ENCODE measurements at places on chromosomes 12 and 14.
A peak's percentile ranks its signal among the peaks of the same experiment; 100 is the strongest.

GRCh38 chr14:61177279-61178225, 103.6 kb downstream of the TMEM30B start:
- DNase-seq, result peak; percentile 8

DNA sequence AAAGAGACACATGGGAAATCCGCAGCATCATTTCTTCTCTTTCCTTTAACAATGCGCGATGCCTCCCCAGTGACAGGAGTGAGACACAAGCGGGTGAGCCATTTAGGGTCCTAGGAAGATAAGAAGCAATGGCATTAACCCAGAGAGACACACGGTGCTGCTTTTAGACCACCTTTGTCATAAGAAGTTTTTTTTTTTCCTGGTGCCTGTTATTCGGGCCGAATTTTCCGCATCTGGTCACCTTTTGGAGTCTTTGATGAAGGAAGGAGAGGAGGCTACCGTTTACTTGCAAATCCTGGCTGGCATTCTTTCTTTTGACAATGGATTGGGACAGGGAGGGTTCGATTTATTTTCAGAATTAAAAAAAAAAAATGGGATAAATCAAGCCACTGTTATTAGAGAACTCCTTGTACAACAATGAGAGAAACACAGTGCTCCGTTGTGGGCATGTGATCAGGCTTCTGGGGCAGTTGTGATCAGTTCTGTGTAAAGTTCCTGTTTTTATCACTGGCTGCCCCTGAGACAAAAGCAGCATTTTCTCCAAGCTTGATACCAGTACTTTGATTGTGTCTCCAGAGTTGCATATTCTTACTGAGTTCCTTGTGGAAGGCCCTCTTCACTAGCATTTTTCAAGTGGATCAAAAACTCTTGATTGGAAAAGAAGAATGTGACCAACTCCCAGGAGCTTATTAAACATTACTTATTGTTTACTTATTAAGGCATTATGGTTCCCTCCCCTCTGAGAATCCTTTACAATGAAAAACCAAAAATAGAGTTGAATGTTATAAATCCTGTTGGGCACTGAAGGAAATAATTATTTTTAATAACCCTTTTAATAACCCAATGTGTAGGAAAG, 1.1 kb downstream of the DIP2B start:
- DNase-seq, result peak; percentile 40

- no peak for DNase-seq
Measured at GRCh38 chr14:70641548-70642302, at the start of gene TTC9. TTC9 (plus strand) TSS chr14:70641916; CDS start chr14:70642130, 214 bp downstream.

GRCh38 chr12:110717037-110717436, 25.7 kb downstream of the PPP1CC start:
- no peak for DNase-seq

- DNase-seq, result peak; percentile 22
Measured at GRCh38 chr14:56118611-56119181, 485 bp downstream of the PELI2 start.

- no peak for DNase-seq
Measured at GRCh38 chr12:124527861-124528561, 39.4 kb downstream of the NCOR2 start.

DNA sequence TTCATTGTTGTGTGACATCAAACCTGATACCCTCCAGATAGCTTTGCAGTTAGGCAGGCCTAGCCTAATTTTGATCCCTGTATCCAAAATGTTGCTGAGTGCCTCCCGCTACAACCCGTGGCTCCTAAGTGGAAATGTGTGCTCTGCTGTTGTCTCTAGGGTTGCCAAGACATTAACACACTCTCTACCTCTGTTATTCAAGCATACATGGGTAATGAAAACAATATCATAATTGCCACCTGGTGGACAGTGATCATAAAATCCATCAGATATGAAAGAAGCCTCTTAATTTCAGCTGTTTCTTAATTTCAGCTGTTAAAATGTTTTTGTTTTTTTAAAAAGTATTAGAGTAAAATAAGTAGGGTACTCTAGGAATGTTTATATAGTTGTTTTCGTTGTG, 93.5 kb downstream of the PLEKHA5 start:
- no peak for DNase-seq

DNA sequence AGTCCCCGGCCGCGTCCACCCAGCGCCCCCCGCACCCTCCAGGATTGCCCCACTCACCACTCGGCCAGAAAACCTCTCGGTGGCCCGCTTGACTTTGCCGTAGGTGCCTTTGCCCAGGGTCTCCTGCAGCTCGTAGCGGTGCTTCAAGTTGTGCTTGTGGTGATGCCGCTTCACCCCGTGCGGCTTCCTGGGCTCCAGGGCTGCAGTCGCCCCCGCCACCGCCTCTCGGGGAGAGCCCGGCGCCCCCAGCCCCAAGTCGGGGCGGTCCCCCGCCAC, 459 bp downstream of the NUAK1 start:
- DNase-seq, result no peak

DNA sequence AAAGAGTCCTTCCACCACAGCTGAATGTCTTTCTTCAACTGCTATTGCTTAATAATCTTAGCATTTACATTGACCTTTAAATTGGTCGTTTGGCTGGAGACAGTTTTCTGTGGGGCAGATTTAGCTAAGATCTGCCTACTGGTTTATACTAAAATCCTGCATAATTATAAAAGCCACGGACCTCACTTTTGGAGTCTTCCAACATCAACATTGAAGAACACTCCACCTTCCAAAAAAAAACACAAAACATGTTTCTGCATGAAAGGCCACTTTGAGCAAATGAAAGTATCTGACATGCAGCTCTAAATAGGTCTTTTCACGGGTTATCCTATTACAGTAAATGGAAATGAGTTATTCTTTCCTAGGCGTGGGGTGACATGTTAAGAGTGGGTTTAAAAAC, 57.0 kb upstream of the KRR1 start:
- no peak for DNase-seq

GRCh38 chr14:104788161-104788818, 7.3 kb downstream of the AKT1 start:
- no peak for DNase-seq

DNA sequence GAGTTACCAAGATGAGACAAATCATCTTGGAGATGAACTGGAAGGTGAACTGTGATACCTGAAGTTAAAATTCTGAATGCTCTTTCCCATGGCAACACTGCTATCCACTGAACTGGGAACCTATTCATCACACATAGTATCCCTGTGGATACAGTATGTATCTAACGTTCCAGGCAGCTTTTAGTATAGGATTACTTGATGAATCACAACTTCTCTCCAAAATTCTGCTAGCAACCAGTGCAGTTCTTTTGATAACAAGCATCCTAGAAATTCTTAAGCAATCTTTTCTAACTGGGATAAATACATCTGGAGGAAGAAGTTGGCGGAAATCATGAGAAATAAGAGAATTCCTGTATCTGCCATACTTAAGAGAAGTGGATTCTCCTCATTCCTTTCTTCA, 66.4 kb downstream of the PAWR start:
- no peak for DNase-seq

DNA sequence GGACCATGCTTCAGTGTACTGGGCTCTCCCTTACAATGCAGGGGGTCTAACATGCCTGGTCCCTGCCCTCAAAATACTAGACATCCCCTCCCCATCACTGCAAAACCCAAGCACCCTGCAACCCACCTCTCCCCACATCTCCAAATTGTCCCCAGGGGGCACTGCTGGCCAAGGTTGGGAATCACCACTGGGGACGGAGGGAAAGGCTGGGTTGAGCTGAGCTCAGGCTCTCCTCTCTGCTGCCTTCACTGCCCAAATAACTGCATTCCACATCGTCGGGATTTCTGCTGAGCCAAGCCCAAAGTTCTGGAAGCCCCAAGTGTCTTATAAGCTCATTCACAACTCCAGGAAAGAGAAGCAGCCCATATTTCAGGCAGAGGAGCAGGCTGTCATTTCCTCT, 69.6 kb downstream of the NT5DC3 start:
- DNase-seq, result no peak

GRCh38 chr12:116990971-116991966, 80.5 kb downstream of the FBXW8 start:
- DNase-seq, result peak; percentile 21

DNA sequence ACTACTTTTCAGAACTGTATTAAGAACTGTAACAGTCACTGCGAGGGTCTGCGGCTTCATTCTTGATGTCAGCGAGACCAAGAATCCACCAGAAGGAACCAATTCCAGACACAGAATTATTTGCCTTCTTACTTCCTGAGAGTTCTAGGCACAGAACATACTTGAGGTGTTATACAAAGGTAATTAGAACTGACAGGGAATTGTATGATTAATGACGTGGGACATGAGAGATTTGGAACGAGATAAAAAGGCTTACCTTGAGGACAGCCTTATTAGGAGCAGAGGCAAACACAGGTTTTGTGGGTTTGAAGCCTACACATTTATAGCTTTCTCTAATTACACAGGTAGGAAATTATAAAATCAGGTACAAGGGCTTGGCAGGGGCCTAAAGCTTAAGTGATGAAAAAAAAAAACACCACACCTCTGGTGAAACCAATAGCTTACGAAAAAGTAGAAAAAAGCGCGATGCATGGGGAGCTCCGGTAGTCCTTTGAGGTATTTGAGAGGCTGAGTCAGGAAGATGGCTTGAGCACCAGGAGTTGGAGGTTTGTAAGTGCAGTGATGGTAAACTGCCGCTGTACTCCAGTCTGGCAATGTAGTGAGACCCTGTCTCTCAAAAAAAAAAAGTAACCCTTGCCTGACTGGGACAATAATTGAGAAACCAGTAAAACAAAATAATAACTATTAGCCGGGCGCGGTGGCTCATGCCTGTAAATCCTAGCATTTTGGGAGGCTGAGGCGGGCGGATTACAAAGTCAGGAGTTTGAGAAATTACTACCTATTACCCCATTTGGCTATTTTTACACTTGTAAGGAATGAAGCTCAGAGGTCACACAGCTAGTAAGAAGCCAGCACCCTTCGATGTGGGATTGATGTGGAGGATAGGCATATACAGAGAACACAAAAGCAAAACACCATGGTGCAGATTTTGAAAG, 795 bp upstream of the ACOT2 start:
- DNase-seq, result no peak

DNA sequence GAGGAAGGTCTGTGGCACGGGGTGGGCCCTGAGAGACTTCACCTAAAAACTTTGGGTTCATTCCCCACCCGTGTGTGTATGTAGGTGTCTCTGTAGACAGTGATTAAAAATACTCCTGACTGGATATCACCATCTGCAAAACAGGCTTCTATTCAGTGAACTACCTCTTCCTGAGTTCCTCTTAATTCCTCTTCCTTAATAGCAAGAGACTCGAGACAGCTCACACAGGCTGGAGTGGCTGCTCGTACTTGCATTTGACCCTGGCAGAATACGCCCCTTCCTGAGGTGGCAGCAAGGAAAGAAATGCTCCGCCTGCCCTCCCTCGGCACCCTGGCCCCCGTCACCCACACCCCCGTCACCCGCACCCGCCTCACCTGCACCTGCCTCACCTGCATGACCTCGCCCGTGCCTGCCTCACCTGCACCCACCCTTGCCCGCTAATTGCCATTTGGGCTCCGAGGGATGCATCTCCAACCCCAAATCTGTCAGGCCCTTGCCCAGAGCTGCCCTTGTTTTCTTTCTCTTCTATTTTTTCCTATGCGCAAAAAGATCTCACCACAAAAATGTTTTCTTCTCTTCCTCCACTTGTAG, 90.0 kb downstream of the FBXL14 start:
- DNase-seq, result no peak

GRCh38 chr14:72545411-72546311, 348.2 kb downstream of the DPF3 start:
- DNase-seq, result no peak

DNA sequence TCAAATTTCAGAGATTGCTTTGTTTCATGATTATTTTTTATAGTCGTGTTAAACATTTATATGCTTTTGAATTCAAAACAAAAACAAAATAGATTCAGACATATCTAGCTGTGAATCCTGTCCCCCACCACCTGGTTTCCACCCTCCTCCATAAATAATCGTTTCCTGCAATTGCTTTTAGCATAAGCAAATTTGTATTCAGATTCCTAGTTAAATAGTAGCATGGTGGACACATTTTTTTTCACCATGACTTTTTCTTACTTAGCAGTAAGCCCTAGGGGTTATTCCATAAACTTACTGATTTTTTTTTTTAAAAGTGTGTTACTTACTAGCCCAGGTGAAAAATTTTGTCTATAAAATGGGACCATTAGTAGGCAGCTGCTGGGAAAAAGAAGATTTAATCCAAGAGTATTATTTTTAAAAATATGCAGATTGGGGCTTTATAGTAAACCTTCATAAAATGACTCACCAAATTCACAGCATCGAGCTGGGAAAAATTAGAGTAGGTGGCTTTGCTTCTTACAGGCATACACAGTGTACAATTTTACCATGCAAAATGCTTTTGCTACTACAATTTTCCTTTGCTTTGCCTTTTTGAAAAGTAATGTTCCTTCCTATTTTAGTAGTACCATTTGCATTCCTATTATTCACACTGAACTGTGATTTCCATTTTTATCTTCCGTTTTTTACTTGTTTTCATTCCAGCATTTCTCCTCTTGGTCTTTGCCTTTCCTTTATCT, 117.8 kb downstream of the BTG1 start:
- DNase-seq, result no peak

GRCh38 chr12:110244829-110245228, 36.2 kb upstream of the ATP2A2 start:
- no peak for DNase-seq

GRCh38 chr12:79658221-79658620, 32.5 kb downstream of the PAWR start:
- DNase-seq, result no peak

- peak; percentile 25 for DNase-seq
Measured at GRCh38 chr12:52539083-52539820, 13.7 kb downstream of the KRT71 start.

DNA sequence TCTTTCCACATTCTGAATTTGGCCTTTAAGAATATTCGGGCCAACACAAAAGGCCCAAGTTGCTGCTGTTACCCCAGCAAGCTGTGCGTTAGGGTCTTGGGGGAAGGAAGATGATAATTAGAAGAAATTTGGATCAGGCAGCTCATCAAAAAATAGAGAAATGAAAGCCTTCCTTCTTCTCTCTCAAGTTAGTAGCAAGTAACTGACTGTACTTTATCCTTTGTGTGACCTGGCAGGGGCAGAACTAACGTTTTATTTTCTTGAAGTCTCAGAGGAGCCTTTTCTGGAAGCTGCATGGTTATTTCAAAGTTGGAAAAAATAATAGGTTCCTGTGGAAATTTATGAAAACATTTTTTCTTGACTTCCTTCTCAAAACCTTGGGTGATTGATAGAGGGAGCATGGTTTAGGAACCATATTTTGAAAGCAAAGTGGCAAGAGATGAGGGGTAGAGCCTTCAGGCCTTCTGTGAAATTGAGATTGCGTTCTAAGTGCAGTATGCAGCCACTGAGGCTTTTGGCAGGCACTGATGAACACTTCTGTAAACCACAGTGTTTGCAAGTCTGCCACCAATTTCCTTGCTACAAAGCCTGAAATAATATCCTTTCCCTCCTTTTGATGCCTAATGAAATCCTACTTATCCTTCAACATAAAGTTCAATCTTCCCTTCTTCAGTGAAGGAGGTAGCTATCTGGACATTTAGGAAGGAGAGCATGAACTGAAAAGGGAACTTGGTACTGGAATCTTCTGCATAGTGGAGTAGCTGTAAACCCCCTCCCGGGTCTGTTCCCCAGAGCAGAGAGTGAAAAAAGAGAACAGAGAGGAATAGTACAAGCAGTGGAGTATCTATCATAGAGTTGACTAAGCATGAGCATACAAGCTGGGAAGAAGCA, 123.2 kb downstream of the FGD4 start:
- no peak for DNase-seq
